Midbrain (tissue), 1 donor: ENCODE measurements at places on chromosomes 12 and 14.

- DNase-seq, result no peak
Measured at GRCh38 chr14:52046376-52046917, 22.4 kb downstream of the NID2 start.

DNA sequence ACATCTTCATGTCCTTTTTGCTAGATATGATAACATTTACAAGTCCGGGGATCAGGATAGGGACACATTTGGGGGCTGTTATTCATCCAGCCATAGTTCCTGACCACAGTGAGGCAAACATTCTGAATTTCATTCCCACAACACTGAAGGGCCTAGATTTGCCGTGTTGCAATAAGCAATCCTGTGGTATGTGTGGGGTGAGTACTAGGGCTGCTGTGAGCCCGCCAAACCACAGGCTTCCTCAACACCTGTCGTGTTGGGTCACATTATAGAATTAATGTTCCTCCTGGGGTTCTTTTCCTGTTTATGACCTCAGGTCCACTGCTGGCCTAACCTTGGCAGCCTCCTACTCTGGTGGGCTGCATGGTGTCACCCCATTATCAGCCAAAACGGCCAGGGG is 119.2 kb downstream of the TBC1D30 start:
- no peak for DNase-seq

DNA sequence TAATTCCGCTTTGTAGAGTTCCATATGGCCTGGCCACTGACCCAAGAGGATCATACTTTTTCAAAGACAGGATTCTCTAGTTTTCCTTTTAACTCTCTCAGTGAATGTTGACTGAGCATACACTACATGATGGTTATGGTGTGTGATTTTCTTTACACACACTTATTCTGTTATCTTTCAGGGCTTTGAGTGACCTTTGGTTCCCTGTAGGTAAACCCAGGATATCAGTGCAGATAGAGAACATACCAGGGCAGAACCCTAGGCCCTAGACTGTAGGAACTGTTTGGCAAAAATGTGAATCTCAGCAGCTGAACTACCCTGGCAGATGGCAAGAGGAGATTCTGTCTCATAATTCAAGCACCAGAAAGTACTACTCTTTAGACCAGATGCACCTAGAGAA is 159.6 kb downstream of the KCNA5 start:
- no peak for DNase-seq

- no peak for DNase-seq
Measured at GRCh38 chr12:77742631-77743030, 88.1 kb upstream of the NAV3 start.

- DNase-seq, result no peak
Measured at GRCh38 chr12:93153321-93153720, 224.2 kb upstream of the EEA1 start.

DNA sequence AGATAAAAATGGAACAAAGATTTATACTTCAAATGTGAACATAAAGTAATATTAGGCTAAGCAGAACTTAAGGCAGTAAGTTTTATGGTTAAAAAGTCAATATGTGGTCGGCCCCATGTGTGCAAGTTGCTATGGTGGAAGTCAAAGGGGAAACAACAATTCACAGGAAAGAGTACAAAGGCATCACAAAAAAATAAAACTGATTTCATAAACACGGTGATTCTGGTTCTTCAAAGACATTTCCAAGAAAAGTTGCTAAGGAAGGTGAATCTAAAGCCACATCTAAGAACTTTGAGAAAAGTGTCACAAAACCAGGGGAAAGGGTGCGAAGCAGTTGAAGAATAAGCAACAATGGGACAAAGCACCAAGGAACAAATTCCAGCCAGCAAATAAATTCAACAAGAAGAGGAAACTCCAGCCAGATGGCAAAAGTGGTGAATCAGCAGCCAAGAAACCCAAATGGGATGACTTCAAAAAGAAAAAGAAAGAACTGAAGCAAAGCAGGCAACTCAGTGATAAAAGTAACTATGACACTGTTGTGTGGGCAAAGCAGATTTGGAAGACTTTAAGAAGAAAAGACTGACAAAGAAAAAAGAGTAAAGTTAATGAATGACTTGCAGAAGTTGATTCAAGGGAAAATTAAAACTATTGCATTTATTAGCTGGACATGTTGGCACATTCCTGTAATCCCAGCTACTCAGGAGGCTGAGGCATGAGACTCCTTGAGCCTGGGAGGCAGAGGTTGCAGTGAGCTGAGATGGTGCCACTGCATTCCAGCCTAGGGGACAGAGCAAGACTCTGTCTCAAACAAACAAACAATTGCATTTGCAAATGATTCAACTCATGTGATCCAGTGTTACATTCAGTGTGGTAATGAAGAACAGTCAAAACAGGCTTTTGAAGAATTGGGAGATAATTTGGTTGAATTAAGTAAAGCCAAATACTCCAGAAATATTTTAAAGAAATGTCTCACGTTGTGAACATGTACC is 19.5 kb downstream of the PTGDR start:
- peak; percentile 15 for DNase-seq

GRCh38 chr12:89775063-89775985 is 66.7 kb upstream of the ATP2B1 start:
- no peak for DNase-seq

GRCh38 chr14:48384821-48385220 is 709.4 kb upstream of the MDGA2 start:
- DNase-seq, result no peak

GRCh38 chr14:77241955-77242354 is 29.1 kb downstream of the NGB start:
- DNase-seq, result no peak

- DNase-seq, result no peak
Measured at GRCh38 chr12:131097202-131098177, 143.8 kb downstream of the ADGRD1 start.
